ENCODE measurements at places on chromosomes 6 and 20.

GRCh38 chr6:44269178-44269920 lies 901 bp upstream of the TMEM151B start:
- DNase-seq, result no peak

DNA sequence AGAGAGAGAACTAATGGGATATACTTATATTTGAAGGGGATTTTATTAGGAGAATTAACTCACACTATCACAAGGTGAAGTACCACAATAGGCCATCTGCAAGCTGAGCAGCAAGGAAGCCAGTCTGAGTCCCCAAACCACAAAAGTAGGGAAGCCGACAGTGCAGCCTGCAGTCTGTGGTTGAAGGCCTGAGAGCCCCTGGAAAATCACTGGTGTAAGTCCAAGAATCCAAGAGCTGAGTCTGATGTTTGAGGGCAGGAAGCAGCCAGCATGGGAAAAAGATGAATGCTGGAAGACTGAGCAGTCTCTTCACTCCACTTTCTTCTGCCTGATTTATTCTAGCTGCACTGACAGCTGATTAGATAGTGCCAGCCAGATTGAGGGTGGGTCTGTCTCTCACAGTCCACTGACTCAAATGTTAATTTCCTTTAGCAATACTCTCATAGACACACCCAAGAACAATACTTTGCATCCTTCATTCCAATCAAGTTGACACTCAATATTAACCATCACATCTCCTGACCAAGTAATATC lies 823.9 kb downstream of the PHF3 start:
- no peak for DNase-seq

- DNase-seq, result no peak
Measured at GRCh38 chr6:101585501-101585900, 192.0 kb downstream of the GRIK2 start.

DNA sequence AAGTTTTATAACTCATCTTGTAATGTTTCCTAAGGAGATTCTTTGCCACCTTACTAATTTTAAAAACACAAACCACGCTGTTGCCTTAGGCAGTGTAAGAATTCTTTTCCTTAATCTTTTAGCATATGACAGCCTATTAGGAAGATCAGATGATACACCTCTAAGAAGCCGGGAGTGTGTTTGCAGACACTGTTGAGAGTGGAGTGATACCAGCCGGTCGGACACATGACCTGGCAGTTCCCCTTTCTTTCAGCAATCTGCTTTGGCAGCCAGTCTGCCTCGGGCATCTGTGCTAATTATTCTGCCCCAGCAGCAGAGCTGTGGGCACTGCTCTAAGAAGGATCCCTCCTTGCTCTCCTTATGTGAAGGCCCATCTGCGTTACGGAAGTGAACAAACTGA lies 50.9 kb downstream of the PLCB4 start:
- DNase-seq, result no peak

GRCh38 chr20:17614176-17614811 lies 44.4 kb downstream of the DSTN start:
- DNase-seq, result no peak

DNA sequence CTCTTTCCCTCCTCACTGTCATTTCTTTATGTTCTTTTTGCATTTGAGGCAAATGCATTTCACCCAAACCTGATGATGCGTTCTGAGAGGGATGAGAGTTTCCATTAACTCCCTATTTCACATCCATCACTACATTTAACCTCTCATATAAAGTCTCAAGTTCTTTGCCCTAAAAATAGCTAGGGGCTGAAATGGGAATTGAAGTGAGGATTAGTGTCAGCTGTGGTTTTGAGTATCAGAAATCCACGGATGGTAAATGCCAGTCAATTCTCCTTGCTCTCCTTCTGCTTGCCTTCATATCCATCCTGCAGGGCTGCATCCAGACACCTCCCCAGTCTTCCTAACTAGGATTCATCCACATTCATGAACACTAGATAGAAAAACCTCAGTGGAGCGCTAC lies 10.0 kb upstream of the DTNBP1 start:
- no peak for DNase-seq

DNA sequence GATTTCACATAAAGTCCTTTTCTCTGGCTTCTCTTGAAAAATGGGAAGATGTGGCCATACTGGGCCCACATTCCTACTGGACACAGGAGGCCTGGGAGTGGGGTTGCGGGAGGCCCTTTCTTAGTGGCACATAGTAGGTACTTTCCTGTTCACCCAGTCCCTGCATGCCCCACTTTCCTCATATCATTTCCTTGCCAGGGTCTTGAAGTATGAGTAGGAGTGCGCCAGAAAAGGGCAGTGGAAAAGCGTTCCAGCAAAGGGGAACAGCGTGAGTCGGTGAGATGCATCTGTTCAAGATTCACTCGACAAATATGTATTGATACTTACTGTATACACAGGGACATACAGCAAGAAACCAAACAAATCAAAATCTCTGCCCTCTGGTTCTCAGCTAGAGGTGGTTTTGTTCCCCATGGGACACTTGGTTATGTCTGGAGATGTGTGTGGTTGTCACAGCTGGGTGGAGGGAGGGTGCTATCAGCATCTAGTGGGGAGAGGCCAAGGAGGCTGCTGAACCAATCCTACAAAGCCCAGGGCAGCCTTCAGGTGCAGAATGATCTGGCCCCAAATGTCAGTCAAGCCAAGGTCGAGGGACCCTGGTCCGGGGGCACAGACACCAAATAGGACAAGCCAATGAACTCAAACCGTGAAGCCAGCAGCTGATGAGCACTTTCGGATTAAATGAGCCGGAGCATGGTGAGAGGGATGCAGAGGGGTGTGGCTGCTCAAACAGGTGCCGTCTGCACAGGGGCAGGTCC lies 151.4 kb downstream of the CEBPB start:
- no peak for DNase-seq

GRCh38 chr6:114142258-114142657 lies 171.3 kb upstream of the HDAC2 start:
- DNase-seq, result no peak

GRCh38 chr6:44915111-44915510 lies 413.0 kb upstream of the RUNX2 start:
- no peak for DNase-seq

DNA sequence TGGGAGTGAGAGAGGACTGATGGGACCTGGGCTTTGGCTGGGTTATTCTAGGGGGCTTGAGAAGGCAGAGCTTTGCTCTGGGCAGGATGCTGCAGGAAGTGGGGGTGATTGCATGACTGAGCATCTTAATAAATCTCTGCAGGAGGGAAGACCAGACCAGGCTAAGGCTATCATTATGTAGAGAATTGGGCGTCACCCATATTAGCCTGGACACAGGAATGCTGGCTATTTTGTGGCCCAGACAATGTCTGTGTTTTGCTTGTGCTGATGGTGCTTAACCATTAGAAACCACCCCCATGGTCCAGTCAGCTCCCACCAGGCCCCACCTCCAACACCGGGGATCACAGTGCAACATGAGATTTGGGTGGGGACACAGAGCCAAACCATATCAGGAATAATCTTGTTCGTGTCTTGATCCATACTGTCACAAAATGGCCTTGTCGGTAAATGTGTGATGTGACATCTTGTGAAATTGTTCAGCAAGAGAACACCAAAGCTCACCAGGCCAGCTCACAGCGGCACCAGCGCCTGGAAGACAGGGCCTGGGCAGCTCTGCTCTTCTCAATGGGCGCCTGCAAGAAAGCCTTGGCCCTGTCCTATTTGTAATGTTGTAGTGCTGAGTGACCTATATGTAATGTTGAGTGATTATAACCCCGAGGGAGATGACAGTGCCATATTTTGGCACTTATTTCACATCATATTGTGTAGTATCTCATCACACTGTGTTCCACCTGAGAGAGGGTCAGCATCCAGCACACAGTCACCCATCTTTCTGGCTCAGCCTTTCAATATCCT lies 211.8 kb downstream of the QKI start:
- DNase-seq, result no peak

- no peak for DNase-seq
Measured at GRCh38 chr6:75855052-75855451, 106.0 kb downstream of the MYO6 start.

GRCh38 chr6:22153384-22154158 lies 143.3 kb downstream of the PRL start:
- no peak for DNase-seq

- no peak for DNase-seq
Measured at GRCh38 chr20:44973053-44973452, 6.7 kb downstream of the STK4 start.

DNA sequence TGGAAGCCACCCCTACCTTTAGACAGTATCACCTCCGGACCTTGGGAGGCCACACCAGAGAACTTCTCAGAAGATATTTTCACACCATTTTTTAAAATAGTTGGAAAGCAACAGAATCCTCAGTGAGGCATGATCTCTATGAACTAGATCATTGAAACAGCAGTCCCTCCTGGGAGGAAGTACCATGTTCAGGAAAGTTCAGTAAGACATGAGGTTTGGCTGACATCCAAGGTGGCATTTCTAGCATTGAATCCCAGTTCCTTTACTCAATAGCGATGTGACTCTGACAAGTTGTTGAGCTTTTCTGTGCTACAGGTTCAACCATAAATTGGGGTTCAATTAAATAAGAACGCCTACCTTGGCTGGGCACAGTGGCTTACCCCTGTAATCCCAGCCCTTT lies 169.0 kb downstream of the TBC1D7 start:
- DNase-seq, result no peak

- no peak for DNase-seq
Measured at GRCh38 chr6:3007571-3007970, 7.9 kb downstream of the NQO2 start.

GRCh38 chr6:8177721-8178120 lies 75.4 kb upstream of the EEF1E1 start:
- no peak for DNase-seq

DNA sequence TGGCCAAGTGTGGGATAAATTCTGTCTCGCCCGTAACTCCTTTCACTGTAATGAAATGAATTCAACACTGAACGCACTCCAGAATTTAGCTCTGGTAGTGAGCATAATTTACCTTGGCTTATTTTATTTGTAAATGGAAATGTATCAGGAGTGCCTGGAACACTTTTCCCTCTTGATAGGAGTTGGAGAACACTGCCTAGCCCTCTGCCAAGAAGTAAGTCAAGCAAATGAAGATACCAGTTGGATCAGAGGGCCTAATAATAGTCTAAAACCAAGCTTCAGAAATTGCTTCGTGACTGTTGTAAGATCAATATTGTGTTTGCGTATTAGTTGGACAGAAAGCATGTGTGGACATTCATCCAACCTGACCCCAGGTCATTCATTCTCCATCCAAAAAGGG lies 64.6 kb upstream of the TPD52L1 start:
- no peak for DNase-seq

- no peak for DNase-seq
Measured at GRCh38 chr6:11085758-11086435, 7.7 kb upstream of the SMIM13 start.

GRCh38 chr20:37316775-37317170 lies 27.3 kb downstream of the MANBAL start:
- DNase-seq, result no peak

DNA sequence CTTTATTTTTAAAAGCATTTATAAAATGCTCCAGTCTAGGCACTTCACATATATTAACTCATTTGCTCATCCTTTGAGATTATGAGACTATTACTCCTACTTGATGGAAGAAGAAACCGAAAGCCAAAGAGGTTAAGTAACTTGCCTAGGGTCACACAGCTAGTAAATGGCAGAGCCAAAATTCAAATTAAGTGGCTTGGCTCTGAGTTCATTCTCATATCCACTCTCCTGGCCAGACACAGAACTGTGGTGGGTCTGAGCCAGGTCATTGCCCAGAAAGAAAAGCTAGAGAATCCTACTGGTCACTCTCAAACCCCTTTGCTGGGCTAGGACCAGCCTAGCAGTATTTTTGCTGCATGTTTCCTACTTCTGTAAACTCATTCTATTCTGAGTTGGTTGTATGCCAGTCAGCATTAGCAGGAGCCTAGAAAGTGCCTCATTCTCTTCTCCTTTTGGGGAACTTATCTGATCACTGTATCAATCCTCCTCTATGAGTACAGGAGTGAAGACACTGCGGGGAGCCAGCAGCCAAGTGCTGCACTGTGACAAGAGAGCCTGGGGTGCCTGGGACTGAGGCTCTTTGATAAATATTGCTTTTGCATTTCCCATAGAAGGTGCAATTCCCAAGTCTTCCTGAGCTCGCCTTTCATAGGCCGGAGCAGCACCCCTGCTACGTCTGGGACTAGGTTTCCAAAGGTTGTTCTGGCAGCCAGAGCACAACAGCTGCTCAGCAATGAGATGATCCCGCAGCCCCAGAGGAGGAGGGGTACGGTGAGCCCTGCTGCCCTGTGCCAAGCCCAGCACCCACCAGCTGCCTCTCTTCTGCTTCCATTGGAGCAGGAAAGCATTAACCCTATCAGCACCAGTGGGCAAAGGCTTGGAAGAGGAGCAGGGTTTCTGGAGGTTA lies 728.3 kb downstream of the MAFB start:
- no peak for DNase-seq

DNA sequence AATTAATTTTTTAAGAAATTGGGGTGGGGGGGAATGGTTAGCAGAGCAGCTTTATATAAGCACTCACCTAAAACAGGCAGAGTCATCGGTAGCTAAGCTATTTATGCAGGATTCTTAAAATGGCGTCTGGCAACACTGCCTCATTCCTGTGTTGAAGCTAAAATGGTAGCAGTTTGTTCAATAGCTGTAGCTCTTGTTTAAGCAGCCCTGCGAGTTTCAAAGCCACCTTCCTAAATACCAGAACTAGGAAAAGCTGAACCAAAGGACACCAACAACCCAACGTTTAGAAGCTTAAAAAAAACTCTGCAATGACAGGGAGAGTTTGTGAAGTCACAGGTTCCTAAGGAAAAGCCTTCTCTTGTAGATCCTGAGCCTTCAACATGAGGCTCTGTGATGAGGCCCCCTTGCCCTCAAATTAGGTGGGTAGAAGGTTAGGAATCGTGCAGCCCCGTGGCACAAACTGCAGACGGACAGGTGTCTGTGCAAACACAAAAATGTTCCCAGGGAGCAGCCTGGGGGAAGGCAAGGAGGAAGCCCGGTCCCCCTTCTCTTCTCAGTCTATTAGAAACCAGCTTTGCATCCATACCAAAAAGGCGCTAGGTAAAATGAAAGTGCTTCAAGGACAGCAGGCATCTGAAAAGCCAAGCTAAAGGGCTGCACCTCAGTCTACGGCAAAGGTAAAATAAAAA lies 4.7 kb downstream of the ZMYND8 start:
- no peak for DNase-seq

DNA sequence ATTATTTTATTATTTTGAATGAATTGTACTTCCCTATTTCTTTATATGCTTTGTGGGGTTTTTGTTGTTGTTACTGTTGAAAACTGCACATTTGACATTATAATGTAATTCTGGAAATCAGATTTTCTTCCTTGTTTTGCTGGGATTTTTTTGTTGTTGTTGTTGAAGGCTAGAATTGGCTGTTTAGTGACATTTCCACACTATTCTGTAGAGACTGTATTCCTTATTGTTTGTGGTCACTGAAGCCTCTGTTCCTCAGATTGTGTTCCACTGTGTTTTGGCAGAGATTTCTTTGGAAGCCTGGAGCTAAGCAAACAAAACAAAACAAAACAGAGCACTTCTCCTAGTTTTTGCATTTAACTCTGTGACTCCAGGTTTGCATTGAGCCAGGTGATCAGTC lies 52.9 kb downstream of the CDYL start:
- DNase-seq, result no peak

GRCh38 chr6:155261111-155261900 lies 2.5 kb upstream of the CLDN20 start:
- DNase-seq, result no peak

- no peak for DNase-seq
Measured at GRCh38 chr6:112010328-112010727, 43.6 kb upstream of the CCN6 start.

- no peak for DNase-seq
Measured at GRCh38 chr20:46195264-46196036, 77.3 kb downstream of the CD40 start.

Measured in activated CD4-positive, alpha-beta T cell treated with anti-CD3 and anti-CD28 coated beads for 4 hours (primary cell).